NCI-H524 treated with DMSO at 0.1 percent for 48 hours (cell line): ENCODE measurements at places on chromosomes 6 and 20.

- no peak for DNase-seq
Observed at GRCh38 chr20:46523696-46524328, 10.5 kb upstream of the ZNF334 start.

GRCh38 chr6:111725446-111726112 is 119.9 kb upstream of the TRAF3IP2 start:
- DNase-seq: no peak

- no peak for DNase-seq
Observed at GRCh38 chr20:14341801-14342200, 4.4 kb upstream of the FLRT3 start.

GRCh38 chr6:121573481-121573880 is 138.0 kb downstream of the GJA1 start:
- no peak for DNase-seq

GRCh38 chr6:4545893-4546292 is 230.3 kb upstream of the CDYL start:
- no peak for DNase-seq

DNA sequence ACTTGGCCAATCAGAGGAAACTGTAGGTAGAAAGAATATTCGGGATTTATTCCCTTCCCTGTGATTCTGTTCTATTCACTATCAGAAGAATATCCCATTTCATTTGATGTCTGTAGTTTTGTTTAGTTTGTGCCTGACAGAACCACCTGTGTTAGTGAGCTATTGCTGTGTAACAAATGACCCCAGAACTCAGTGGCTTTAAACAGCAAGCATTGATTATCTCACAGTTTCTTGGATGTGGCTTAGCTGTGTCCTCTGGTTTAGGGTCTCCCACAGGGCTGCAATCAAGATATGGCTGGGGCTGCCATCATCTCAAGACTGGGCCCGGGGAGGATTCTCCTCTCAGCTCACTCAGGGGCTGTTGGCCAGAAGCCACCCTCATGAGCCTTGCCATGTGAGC is 143.7 kb downstream of the ZDHHC14 start:
- DNase-seq: no peak

DNA sequence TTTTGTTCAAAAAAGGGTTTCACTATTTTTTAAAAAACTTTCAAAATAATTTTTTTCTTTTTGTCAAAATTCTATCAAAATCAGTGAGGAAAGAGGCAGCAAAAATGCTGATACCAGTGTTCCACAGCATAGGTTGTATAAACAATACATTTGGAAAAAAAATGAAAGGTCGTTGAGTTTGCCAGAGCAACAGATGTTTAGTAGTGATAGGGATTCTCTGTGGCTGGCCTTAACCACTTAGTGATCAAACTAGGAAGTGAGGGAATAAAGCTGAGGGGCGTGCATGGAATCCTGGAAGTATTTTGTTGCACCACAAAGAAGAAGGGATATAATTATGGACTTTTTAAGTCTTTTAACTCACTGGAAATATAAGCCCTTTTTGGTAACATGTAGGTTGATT is 555.3 kb upstream of the CHD6 start:
- no peak for DNase-seq

DNA sequence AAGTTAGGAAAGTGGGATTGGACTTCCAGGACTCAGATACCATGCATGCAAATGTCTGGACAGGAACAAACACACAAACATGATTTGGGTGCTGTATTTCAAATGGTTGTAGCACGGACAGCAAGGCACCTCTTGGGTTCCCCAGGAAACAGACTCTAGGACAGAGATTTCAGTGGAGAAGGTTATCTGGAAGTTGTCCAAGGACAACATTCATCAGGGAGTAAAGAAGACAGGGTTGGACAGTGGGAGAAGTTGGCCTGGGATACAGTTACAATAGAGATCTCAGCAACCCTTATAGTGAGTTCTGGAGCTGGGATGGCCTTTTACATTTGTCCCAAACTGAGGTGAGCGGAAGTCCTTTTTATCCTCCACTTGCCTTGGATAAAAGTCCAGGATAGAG is 19.8 kb upstream of the TINAG start:
- no peak for DNase-seq

DNA sequence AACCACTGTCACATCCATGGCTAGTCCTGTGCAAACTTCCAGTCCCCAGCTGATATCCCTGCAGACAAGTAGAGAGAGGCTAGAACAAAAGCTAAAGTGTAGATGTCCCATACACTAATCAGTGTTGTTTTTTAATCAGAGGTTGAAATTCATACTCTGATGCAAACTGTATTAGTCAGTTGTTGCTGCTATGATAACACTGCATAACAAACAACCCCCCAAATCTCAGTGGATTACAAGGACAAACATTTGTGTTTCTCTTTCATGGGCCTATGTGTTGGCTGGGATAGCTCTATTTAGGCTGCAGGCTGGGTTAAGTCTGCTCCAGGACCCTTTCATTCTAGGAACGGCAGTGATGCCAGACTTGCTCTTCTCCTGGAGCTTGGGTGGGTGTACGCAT is 26.8 kb downstream of the BNIP5 start:
- no peak for DNase-seq

GRCh38 chr6:156601152-156602065 is 175.8 kb upstream of the ARID1B start:
- DNase-seq: peak; percentile 64

DNA sequence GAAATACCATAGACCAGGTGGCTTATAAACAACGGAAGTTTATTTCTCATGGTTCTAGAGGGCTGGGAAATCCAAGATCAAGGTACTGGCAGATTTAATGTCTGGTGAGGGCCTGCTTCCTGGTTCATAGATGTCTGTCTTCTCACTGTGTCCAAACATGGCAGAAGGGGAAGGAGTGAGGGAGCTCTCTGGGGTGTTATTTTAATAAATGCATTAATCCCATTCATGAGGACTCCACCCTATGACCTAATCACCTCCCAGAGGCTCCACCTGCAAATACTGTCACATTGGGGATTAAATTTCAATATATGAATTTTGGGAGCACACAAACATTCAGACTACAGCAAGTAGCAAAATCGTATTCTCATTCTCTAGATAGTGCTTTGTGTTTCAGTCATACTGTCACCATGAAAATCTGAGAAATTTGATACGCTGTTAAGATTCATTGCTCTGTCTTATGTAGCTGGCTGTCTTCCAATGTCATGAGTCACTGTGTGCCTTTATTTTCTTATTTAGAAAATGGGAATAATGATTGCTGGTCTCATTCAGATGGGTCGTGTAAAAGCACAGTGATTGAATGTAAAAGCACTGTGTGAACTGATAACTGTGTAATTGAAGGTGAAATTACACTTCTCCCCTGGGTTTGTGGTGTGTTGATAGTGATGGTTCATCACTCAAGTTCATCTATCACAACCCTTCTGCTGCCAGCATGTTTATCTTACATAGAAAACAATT is 8.9 kb upstream of the ERVFRD-1 start:
- DNase-seq: no peak

GRCh38 chr20:63940071-63940471 is 16.1 kb downstream of the UCKL1 start:
- DNase-seq: no peak

DNA sequence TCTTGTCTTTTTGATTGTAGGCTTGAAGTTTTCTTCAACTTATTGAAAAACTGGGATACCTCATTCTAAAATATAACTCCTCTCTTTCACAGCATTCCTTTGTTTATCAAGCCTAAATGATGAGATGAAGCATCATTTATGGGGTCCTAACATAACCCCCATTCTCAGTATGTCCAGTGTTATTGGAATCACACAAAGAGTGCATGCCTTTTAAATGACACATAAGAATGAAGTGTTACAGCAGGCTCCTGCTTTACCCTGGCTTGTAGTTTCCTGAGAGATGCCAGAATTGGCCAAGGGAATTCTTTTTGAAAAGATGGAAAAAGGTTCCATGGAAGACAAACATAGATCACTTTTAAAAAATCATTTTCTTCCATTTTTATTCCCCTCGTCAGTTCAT is 502.4 kb downstream of the BCKDHB start:
- DNase-seq: no peak

DNA sequence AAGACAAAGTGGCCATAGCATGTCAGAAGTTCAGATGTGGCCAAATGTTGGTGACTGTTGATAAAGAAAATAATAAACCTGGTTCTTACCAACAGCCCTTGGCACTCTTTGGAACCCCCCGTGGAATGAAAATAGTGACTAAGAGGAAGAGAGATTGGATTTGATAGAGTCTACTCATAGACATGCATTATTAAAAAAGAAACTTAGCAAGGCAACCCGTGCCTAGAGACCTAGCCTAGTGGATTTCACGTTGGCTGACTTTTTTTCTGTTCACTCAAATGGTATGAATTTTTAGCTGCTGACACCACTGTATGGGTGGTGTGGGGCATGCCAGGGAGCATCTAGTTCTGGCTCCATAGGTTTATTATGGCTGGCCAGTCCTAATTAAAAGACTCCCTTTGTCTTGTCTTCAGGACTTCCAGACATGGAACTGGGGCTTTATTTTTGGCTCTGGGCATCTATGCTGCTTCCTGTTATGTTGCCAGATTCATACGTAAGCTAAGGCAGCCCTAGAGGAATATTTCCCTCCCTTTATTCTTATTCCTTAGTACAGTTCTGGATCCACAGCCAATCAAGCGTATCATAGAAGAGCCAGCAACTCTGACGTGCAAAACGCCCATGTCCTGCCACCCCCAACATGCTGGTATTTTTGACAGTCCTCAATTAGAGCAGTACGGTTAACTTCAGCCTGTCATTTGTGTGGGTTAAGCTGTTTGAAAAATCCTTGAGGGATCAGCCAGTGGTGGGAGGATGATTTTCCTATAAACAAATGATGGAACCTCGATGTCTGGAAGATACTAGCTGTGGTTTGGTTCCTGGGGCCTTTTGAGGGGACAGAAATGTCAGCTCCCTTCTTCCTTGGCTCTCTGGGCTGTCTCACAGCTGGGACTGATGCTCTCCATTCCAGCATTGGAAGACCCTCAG is 127.5 kb downstream of the ISM1 start:
- DNase-seq: no peak

- no peak for DNase-seq
Observed at GRCh38 chr6:168194732-168195567, 115.9 kb upstream of the FRMD1 start.

- DNase-seq: no peak
Observed at GRCh38 chr6:22327881-22328280, 31.0 kb upstream of the PRL start.

GRCh38 chr6:39128106-39128505 is 13.1 kb upstream of the SAYSD1 start:
- DNase-seq: no peak

DNA sequence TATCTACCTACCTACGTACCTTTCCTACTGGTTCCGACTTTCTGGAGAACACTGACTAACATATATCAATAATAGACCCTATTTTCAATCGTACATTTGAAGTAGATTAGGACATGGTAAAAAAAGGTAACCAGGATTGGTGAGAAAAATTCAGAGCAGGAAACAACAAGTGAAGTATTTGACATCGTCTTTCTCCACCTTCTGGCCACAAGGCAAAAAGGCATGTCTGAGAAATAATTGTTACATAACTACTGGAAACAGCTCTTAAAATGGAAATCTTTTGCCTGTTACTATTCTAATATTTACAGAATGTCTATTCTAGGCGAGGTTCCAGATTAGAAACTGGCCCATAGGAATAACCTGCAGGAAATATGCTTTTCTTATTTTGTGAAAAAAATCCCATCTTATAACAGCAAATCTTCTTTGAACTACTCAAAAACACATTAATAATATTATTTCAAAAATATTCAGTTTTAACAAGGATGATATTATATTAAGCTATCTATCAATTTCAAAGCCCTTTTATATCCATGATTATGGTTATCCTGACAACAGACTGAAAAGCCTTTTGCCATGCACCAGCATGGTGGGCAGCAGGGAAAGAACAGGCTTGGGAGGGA is 80.8 kb downstream of the RCAN2 start:
- no peak for DNase-seq

DNA sequence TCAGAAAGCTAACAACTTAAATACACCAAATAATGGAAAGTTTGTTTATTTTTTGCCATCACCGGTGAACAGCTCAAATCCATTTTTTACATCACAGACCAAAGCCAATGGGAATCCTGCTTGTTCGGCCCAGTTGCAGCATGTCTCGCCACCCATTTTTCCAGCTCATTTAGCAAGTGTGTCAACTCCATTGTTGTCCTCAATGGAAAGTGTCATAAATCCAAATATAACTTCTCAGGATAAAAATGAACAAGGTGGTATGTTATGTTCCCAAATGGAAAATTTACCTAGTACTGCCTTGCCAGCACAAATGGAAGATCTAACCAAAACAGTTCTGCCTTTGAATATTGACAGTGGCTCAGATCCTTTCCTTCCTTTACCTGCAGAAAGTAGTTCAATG is 65.3 kb upstream of the SMIM8 start:
- DNase-seq: no peak

DNA sequence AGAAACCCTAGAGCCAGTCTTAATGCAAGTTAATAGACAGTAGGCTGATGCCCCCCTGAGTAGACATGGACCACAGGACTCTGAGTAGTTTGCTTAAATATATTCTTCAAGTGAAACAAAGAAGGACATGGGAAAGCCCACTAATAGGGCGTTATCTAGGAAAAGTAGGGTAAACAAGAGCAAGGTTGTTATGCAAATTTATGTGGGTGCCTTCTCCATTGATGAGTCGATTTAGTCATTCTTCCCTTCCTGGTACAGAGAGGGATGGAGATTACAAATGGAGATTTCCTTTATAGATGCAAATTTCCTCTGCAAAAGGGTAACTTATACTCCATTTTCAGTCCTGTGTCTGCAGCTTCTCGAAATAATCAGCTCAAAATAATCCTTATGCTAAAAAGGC is 262.0 kb downstream of the CD83 start:
- no peak for DNase-seq

GRCh38 chr20:856361-856775 is 22.9 kb downstream of the FAM110A start:
- no peak for DNase-seq

- DNase-seq: no peak
Observed at GRCh38 chr6:150266963-150267685, 101.7 kb upstream of the IYD start.

DNA sequence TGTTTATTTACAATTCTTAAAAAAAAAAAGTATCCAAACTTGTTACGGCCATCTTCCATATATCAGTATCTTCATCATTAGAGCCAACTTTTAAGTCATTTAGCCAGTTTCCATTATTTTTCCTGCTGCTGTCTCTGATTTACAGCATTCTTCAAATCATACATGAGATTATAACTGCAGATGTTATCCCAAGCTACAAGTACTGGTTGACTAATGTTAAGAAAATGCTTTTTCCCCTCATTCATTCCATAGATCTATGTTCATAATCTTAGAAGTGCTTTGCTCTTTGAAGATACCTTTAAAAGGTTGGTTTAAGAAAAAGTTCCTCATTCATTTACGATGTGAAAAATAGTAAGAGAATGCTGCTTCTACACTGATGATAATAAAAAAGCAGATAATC is 158.7 kb downstream of the RNGTT start:
- no peak for DNase-seq

DNA sequence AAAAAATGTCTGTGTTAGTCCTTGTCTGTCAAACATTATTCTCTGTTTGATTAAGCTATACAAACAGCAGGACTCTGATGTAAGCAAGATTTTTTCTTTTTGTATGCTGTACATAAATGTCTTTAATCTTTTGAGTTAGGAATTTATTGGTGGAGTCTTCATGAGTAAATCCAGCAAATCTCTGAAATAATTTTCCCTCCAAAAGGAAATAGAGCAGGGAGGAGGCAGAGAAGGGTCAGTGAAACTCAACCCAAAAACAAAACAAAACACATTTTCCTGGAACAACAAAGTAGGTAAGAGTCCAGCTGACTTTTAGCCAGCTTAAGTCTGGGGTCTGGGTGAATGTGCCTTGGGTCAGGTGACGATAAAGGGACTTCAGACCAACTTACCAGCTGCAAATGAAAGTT is 113.7 kb downstream of the FOXA2 start:
- no peak for DNase-seq

- DNase-seq: no peak
Observed at GRCh38 chr6:455006-455585, 63.5 kb downstream of the IRF4 start.
